ENCODE measurements at places on chromosomes 1 and 21.

DNA sequence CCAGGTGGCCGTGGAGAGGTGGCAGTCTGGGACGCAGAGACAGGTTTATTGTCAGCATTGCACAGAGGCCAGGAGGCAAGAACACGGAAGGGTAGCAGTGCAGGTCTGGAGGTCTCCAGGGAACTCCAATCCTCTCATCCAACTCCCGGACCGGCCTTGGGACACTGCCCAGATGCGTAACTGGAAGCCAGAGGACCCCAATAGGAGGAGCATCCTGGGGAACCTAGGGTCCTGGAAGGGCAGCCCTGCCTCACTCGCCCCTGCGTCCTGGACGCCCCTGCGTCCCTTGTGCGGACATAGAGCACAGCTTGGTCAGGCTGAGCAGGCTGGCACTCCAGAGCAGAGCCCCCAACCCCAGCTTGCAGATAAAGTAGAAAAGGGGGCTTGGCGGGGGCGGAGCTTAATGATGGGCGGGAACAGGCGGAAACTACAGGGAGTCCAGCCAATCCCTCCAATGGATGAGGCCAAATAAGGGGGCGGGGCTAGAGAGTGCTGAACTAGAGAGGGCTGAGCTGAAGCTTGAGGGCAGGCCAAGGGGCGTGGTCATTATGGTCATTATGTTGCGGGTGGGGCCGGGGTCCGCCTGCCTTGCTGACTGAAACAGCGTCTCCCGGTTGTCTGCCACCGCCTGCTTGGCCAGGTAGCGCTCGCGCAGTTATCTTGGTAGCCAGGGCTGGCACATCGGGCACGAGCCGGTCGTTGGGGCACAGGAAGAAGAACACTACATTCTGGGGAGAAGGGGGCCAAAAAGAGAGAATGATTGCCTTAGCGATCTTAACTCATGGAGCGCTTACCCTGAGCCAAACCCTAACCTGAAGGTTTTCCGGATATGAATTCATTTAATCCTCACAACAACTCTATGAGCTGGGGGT is 3.7 kb upstream of the ARHGEF19 start:
- DNase-seq, result no peak

- DNase-seq, result no peak
Observed at GRCh38 chr1:155079487-155080311, 1.1 kb downstream of the EFNA3 start.

- no peak for DNase-seq
Observed at GRCh38 chr1:228548788-228549187, 61.6 kb downstream of the RNF187 start.

DNA sequence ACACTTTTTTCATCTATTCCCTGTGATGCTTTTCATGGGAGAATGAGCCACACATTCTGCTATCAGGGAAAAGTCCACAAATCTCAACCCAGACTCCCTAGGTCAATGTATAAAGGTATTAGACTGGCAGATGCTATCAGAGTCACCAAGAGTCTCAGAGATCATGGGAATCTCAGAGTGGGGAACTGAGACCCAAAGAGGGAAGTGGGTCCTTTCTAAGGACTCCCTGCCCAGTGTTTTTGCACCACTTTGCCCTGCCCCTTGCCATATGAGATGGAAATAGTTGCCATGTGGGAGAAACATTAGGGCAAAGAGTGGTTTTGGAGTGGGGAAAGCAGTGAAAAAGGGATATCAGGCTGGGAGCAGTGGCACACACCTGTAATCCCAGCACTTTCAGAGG is 19.1 kb upstream of the AZIN2 start:
- DNase-seq, result no peak

DNA sequence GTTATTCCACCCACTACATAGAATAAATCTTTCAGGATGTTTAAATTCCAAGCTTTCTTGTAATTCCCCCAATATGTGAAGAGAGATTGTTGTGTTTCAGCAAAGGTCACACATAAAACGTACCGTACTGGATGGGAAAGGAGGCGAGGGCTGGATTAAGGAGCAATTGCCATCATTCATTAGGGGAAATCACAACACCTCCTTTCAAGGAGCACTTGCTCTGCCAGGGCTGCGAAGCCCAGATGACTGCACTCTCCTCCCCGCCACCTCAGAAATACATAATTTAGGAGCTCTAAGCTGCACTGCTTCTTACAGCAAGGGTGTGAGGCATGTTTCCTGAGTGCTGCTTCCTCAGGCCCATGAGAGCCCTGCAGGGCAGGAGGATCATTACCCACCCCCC is 29.6 kb downstream of the MATN1 start:
- no peak for DNase-seq
